ENCODE measurements at places on chromosomes 5 and 9.

GRCh38 chr9:89449261-89449671 lies 48.6 kb downstream of the SEMA4D start:
- no peak for DNase-seq

GRCh38 chr5:101543780-101544179 lies 640.7 kb upstream of the ST8SIA4 start:
- no peak for DNase-seq

- peak; percentile 42 for DNase-seq
Observed at GRCh38 chr5:180494510-180495181, 467 bp downstream of the CNOT6 start.

DNA sequence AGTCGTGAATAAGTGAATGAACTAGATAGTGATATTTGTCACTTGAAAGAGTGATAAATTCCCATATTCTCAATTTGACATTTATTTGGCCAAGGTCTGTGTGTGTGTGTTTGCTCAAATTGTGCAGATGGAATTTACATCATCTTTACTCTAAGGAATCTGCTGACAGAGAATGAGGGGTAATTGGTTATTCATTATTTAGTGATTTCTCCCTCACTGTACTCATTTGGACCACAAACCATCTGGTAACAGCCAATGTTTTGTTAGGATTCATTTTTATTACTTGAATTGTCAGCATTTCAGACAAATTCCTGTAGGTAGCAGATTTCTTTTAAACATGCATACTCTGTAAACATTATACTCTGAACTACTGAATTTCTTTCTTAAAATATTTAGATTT lies 15.6 kb downstream of the VCAN start:
- DNase-seq, result no peak

DNA sequence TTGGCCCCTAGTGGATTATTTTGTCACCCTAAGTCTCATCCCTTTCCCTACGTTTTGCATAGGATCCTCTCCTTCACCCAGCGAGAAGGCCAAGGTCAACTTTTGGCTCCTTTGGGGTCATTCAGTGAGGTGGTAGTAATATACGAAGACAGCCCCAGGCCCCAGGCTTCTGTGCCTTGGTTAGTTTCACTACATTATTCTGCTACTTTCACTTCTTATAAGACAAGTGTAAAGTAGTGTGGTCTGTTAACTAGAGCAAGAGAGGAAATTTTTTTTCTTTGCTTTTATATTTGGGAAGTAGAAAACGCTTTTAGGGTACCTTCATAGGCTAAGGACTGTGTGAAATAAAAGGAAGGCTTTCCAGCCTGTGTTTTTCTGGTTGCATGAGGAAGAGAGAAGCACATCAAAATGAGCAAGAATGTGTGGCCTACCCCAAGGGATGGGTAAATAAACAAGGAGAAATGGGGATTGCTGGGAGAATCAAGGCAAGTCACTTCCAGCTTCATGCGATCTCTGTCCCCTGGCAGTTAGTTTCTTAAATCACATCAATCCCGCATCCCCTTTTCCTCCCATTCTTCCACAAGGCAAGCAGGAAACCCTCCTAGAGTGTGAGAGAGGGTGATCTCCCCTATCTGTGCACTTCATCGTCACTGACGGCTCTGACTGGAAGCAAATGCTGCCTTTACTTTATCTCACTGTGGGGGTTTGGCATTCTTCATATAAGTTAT lies 677.0 kb upstream of the WWC1 start:
- DNase-seq, result no peak

DNA sequence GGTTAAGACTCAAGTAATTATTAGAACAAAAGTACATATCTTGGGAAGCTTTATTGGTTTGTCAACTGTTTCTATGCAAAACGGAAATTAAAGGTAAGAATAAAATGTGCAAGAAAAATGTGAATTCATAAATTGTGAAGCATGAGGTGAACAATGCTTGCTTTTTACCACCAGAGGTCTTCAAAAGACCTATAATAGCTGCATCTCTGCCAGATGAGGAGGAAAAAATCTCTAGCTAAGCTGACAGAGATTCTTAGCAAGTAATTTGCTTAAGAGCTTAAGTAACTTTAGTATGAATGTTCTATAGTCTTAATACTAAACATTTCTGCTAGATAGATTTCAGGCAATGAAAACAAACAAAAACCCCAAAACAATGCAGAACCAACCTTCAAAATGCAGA lies 54.1 kb downstream of the MRPS30 start:
- no peak for DNase-seq

DNA sequence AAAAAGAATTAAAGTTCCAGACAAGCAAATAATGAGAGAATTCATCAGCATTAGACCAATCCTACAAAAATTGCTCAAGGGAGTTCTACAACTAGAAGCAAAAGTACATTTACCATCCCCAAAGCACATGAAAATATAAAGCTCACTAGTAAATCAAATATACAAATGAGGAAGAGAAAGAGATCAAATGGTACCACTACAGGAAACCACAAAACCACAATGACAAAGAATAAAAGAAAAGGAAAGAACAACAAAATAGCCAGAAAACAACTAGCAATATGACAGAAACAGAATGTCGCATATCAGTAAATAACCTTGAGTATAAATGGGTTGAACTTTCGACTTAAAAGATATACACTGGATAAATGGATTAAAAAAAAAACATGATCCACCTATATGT lies 739.0 kb downstream of the DTWD2 start:
- no peak for DNase-seq

- no peak for DNase-seq
Observed at GRCh38 chr5:115096034-115096769, 73.5 kb downstream of the TRIM36 start.

DNA sequence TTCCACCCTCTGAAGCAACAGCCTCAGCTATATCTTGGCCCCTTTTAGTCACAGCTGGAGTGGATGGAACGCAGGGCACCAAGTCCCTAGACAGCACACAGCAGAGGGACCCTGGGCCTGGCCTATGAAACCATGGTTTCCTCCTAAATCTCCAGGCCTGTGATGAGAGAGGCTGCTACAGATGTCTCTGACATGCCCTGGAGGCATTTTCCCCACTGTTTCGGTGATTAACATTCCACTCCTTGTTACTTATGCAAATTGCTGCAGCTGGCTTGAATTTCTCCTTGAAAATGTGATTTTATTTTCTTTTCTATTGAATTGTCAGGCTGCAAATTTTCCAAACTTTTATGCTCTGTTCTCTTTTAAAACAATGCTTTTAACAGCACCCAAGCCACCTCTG lies 384.8 kb downstream of the PRR16 start:
- DNase-seq, result no peak

DNA sequence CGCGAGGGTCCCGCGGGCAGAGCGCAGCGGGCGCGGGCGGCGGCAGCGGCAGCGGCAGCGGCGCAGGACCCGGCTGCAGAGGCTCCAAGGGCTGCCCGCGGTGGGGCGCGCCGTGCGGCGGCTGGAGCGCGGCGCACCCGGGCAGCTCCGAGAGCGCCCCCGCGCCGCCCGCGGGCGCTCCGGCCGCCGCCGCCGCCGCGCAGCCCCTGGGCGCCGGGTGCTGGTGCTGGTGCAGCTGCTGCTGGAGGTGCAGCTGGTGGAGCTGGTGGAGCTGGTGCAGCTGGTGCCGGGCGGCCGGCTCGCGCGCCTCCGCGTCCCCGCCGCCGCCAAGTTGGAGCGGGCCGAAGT lies 644 bp downstream of the IER5L start:
- no peak for DNase-seq

GRCh38 chr5:73825736-73826135 lies 199.7 kb downstream of the ARHGEF28 start:
- no peak for DNase-seq

GRCh38 chr9:127308652-127309434 lies 44.3 kb downstream of the GARNL3 start:
- DNase-seq, result no peak

- DNase-seq, result no peak
Observed at GRCh38 chr5:38752622-38753021, 93.2 kb upstream of the OSMR start.

DNA sequence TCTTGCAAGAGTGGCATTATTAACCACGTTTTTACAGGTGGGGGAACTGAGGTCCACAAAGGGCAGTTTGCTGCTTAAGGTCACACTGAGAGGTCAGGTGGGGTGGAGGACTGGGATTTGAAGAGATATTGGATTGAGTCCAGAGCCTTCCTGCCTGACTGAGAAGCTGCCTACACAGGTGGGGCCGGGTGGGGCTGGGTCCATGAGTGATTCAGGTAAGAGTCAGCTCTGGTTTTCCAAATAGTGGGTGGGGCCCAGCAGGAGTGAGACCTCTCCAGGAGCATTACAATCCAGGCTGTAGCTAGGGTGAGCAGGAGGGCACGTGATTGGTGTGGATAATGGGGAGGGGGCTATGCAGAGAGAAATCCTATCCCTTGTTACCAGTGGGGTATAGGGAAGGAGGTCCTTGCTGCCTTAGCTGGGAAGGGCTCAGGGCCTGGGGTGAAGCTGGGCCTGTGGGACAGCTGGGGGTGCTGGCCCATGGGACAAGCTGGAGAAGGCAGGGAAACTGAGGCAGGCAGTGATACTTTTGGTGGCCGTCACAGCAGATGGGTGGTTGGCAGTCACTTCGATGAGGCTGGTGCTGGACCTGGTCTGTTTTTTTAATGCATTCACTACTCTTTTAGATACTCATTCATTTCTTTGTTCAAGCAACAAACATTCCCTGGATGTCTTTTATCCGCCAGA lies 2.9 kb upstream of the PTGS1 start:
- DNase-seq, result no peak

DNA sequence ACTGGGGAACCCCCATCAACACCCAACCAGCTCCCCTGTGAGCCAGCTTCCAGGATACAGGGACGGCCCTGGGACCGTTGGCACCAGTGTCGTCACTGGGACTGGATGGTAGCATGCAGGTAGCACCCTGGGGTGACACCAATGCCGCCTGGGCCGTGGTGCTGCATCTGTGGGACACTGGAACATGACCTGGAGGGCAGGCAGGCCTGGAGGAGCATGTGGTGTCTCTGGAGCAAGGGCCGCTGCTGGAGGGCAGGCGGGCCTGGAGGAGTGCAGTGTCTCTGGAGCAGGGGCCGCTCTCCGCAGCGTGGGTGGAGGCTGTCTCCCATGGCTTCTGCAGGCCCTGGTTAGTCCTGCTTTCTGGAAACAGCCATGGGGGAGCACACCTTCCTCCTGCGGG lies 13.1 kb downstream of the LPCAT1 start:
- peak; percentile 1 for DNase-seq

GRCh38 chr9:116096046-116096445 lies 57.5 kb upstream of the PAPPA start:
- no peak for DNase-seq

DNA sequence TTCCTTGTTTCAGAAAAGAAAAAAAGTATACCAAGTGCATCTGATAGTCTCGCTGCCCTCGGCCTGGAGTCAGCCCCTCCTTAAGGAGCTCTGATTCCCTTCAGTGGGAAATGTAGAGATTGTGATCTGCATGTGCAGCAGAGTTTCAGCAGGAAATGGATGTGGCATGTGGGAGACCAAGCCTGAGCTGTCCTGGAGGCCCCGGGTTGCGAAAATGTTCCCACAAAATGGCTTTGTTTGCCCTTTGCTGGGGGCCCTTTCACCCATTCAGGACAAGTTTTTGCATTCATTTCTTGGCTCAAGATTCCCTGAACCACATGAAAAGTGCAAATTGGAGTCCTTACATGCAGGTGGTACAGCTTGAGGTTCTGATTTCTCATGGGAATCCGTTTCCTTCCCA lies 230.9 kb downstream of the GADD45G start:
- no peak for DNase-seq

GRCh38 chr5:100464418-100464817 lies 70.8 kb upstream of the FAM174A start:
- no peak for DNase-seq

DNA sequence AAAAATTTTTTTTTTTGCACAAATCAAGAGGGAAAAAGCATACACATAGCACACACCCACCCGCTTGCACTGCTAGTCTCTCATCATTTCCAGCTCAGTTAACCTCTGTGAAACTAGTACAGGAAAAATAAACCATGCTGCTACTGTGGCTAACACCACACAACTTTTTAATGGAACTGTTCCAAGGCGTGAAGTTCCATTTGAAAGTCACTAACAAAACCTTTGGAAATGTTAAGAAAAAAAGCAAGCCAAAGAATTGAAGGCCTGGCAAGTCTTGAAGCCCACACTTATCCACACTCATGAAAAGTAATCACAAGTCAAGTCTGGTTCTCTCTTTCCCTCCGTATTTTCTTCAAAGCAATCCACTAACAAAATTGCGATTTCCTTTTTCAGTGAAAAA lies 116.3 kb downstream of the FANCC start:
- DNase-seq, result no peak

DNA sequence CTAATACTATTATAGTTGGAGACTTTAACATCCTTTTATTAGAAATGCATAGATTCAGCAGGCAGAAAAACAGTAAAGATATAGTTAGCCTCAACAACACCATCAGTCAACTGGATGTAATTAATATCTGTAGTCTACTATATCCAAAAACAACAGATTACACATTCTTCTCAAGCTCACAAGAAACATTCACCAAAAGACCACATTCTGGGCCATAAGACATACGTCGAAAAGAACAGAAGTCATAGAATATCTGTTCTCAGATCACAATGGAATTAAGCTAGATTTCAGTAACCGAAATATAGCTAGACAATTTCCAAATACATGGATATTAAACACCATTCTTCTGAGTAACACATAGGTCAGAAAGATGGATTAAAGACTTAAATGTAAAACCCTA lies 336.6 kb upstream of the RPS23 start:
- DNase-seq, result no peak

DNA sequence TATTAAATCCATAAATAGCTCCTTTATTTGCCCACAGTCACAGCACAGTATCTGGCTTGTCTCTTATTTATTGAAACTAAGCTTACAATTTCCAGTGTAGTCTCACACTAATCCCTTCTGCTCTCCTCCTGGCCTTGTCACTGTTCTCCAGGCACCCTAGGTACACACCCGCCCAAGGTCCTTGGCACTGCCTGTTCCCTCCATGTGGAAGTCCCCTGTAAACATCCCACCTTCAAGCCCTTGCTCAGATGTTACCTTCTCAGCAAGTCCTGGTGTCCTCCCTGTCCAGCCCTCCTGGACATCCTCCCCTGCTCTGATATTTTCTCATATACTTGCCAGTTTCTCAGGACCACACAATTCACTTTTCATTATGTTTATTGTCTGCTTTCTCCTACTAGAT lies 44.2 kb upstream of the CFAP157 start:
- DNase-seq, result no peak

DNA sequence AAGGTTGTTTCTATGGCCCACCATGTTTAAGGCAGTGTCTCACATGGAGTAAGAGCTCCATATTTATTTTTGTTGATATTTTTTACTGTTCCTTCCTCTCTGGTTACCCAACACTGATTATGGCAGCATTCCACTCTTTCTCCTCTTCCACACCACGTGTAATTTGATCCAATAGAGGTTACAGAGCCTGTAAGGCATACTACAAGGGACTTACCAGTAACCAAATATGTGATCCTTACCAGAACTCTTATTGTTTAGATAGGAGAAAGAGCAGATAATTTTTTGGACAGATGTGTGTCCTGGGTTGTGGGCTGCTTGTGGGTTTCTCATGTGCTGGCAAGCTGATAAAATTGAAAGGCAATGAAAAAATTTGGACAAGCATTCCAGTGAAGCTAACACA lies 261.3 kb downstream of the TMEM167A start:
- no peak for DNase-seq

- peak; percentile 14 for DNase-seq
Observed at GRCh38 chr5:133944263-133945185, 23.9 kb downstream of the C5orf15 start.
